ENCODE measurements at places on chromosomes 12 and 14. TPM values are rescaled to one million over a fixed set of nuclear protein-coding genes. Genes with fewer than 3 reads are reported as not detected.
A peak's percentile ranks its signal among the peaks of the same experiment; 100 is the strongest.

DNA sequence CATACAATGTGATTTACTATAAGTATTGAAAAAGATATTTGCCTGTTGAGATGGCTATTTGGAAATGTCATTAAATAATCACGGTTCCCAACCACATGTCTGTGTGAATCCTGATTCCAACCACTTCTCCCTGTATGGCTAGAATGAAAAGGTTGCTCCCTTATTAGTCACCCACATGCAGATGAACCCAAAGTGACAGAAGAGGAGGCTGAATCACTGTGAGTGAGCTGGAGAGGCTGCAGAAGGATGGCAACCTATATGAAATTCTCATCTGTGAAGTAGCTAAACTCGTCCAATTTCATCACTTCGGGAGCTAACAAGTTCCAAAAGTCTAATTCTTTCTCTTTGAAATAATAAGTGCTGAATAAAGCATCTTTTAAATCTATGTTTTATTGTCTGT lies 300.5 kb downstream of the PRKD1 start:
- no peak for DNase-seq

- DNase-seq = no peak
These were observed 43.3 kb upstream of the ISM2 start for GRCh38 chr14:77541905-77542304.

DNA sequence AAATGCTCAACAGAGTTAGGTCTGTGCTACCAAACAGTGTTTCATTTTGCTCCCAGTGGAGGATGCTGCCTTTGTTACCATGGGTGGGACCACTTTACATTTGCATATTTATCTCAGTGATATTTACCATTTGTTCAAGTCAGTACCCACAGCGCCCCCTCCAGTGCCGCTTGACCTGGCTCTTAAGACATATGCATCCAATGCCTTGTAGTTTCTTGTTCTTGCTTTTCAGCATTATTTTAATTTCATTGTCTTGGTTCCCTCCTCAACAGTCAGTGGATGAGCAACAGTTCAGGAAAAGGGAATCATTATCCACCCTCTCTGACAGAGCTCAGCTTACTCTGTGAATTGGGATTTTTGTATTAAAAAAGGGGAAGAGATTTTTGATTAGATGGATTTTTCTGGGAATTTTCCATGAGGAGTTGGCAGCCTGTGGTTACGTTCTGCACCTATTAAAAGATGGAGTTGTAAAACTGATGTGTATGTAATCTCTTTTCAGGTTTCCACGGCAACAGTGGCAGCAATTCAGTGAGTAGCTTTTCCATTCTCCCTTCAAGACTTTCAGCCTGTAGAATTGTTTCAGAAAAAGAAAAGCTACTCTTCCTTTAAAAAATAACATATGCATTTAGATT lies 240.5 kb upstream of the DAAM1 start:
- DNase-seq = no peak

DNA sequence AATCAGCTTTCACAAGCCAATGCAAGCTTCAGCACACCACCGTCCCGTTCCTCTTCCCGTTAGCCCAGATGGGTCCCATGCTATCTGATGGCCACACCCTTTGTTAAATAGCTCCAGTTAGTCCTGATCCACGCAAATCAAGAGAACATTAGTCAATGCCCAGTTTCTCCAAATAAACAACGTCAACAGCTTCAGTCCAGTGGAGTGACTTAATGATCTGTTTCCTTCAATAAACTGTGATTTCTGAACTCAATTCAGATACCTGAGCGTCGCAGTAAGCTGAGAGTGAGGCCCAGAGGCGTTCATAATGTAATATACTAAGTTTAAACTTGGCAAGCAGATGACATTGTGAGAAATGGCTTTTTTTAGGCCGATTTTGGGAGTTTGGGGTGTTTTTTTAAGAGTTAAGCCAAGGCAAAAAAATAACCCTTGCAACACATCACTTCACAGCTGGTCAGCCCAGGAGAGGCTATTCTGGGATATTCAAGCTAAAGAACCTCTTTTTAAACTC lies 112.3 kb downstream of the ZFP36L1 start:
- peak; percentile 70 for DNase-seq

GRCh38 chr14:26522967-26523366 lies 74.9 kb downstream of the NOVA1 start:
- no peak for DNase-seq

INHBC gene
- not detected for total RNA-seq

TMEM132C gene
- 12.1 TPM for total RNA-seq

DAO gene
- total RNA-seq = not detected
